Stimulated activated CD4-positive, alpha-beta T cell treated with anti-CD3 and anti-CD28 coated beads, Interleukin-2, amount 100 ng/mL, for 4 hours (primary cell): ENCODE measurements at places on chromosomes 7 and 10.

GRCh38 chr10:133130602-133131001, 29.4 kb upstream of the KNDC1 start:
- DNase-seq = no peak

GRCh38 chr7:82810558-82811259, 352.0 kb downstream of the PCLO start:
- no peak for DNase-seq

DNA sequence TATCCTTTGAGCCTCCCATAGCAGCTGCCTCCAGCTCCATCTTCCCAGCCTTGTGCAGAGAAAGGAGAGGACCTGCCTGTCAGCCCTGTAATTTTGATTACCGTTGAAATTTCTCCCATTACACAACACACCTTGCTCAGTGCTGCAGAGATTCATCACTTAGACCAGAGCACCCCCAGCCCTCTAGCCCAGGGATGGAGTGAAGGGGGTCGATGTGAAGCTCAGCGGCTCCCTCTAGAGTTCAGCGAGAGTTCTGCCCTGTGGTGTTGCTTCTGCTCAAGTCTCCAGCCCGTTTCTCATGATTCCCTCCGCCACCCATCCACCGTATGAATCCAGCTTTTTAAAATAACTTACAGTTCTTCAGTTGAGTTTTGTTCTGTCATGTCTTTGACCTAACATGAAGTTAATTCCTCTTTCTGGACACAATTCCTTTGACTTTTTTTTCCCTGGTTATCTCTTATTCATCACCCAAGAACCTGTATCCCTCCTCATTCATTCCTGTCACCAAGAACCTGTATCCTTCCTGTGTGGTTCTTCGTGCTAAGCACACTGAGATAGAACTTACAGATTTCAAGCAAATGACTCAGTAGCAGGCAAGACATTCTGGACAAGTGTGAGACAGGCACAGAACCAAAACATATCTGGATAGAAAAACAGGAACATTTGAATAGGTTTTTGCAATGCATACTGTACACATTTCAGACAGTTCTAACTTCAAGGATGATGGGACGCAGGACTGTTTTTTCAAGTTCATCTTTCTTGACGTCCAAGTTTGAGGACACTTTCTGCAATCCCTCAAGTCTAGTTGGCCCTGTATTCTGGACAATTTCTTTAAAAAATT, 35.0 kb upstream of the ZNF32 start:
- no peak for DNase-seq

- DNase-seq = no peak
These were observed 192.5 kb downstream of the GFRA1 start for GRCh38 chr10:116080553-116080952.

GRCh38 chr7:13282377-13282980, 595.0 kb downstream of the ARL4A start:
- DNase-seq = no peak

DNA sequence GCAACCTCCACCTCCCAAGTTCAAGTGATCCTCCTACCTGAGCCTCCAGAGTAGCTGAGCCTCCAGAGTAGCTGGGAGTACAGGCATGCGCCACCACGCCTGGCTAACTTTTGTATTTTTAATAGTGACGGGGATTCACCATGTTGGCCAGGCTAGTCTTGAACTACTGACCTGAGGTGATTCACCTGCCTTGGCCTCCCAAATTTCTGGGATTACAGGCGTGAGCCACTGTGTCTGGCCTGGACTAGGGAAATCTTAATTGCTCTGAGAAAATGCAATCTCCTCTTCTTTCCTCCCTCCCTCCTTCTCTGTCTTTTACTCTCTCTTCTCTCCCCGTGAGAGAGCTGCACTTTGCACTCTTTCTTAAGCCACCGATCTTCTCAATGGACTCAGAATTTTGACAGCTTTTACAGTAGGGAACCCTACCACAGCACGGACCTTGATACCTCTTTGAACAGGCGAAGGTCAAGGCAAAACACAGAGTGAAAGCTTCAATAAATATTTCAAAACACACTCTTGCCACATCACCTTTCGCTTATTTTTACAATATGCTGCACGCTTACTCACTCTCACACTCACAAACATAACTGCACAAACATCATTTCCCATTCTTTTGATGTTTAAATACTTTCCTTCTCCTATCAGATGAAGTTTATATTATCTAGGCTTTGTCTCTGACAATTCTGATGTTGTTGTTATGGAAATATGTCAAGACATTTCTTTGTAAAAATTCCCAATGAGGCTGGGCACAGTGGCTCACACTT, 173.4 kb upstream of the NRP1 start:
- no peak for DNase-seq

DNA sequence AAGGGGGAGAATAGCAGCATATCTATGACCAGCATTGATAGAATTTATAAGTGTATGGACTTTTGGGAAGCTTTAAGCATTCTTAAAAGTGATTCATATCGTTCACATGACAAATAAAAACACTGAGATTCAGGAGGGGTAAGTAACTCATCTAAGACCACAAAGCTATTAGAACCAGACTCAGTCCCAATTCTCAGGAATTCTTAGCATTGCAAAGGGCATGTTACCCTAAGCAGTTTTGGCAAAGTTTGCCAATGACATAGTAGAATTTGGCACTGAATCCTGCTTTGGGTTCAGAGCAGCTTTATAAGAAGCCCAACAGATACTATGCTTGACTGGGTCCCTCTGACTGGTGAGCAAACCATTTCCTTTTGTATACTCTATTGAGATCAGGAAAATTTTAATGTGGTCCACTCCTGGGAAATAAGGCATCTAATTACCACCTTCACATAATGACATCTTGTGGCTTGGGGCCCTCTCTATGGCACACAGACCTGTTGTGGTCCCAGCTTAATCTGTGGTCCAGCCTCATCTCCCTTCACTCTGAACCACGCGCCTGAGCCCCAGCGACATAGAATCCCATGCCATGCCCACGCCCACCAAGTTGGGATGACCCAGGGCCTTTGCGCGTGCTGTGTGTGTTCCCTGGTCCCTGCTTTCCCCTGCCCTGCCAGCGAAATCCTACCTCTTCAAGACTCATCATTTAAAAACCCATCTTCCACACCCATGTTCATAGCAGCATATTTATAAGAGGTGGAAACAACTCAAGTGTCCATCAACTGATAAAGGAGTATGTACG, 37.5 kb upstream of the DOCK1 start:
- no peak for DNase-seq

DNA sequence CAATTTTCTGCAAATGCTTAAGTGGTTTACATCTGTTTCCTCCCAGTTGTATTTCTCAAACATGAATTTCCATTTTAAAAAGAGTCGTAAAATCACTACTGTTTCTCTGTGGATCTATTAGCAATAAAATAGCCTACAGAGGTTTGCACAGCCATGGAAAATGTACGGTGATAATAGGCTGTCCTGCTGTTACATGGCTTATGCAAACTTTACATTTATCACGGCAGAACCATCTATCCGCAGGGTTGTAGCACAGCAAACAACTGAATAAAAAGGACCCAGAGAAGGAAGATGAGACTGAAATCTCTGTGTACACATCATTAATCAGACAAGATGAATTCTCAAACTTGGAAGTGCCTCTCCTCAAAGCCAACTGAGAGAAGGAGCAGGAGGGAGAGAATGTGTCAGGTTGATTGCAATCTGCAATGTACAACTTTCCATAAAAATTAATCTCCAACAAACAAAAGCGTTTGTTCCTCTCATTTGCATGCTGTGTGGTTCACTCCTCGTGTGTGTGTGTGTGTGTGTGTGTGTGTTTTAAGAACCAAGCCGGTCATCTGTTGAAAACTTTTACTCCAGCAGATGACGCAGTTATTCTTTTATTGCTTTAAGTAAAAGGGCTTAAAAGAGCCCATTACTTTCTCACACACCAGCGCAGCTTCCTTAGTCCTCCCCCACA, 279.3 kb downstream of the SKAP2 start:
- no peak for DNase-seq

- DNase-seq = no peak
These were observed 30.3 kb downstream of the CCDC3 start for GRCh38 chr10:12971001-12971788.

GRCh38 chr10:24762966-24763623, 39.4 kb upstream of the ARHGAP21 start:
- no peak for DNase-seq

DNA sequence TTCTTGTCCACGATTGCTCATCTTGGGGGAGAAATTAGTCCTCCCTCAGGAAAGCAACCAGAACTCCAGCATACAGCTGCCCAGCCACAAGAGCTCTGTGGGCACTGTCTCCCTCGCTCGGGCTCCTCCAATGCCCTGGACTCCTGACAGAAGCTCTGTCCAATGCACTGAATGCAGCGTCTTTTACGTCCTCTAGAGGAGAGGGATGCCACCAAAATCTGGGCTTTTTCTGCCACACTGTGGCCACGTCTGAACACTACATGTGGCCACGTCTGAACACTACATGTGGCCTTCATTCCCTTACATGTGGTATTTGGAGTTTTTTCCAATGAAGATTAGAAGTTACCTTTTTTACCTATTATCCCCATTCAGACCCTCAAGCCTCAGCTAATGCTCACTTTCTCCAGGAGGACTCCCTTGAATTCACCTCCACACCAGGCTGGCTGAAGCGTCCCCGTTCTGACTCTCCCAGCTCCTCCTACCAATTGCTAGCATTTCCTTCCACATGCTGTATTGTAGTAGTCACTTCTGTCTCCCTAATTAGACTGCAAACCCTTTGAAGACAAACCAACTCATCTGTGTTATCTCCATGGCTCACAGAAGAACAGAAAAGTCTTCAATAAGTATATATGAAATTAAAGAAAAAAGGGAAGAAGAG, 134.3 kb upstream of the PDE1C start:
- DNase-seq = no peak

GRCh38 chr10:76892766-76893479, 744.7 kb downstream of the KCNMA1 start:
- no peak for DNase-seq

DNA sequence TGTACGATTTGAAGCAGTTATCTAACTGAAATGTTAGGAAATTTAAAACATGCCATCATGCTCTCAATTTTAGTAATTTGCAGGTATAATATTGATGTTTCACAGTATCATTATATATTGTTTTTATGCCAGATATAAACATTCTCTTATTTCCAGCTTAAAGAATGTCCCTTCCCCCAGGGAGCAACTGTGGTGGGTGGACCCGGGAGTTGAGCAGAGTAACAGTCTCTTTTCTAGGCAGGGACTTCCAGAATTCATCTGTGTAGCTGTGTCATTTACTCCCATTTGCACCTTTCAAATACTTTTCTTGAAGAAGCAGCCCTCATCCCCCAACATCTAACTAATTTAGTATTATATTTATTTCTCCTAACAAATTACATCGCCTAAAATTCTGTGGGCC, 9.6 kb downstream of the INPP5F start:
- no peak for DNase-seq

DNA sequence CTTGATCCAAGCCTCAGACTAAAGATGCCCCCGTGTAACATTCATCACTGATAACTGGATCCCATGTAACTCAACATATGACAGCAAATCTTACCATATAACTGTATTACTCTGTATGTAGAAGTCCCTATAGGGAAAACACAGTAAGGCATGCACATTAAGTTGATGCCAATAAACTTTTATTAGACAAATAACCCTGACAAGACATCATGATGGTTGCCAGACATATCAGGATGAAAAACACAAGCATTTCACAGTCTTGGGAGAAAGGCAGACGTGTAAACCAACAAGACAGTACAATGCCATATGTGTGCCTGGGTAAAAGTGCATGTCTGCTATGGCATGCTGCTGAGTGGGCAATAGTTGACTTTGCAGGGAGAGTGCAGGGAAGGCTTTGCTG, 142.2 kb downstream of the HERPUD2 start:
- no peak for DNase-seq

DNA sequence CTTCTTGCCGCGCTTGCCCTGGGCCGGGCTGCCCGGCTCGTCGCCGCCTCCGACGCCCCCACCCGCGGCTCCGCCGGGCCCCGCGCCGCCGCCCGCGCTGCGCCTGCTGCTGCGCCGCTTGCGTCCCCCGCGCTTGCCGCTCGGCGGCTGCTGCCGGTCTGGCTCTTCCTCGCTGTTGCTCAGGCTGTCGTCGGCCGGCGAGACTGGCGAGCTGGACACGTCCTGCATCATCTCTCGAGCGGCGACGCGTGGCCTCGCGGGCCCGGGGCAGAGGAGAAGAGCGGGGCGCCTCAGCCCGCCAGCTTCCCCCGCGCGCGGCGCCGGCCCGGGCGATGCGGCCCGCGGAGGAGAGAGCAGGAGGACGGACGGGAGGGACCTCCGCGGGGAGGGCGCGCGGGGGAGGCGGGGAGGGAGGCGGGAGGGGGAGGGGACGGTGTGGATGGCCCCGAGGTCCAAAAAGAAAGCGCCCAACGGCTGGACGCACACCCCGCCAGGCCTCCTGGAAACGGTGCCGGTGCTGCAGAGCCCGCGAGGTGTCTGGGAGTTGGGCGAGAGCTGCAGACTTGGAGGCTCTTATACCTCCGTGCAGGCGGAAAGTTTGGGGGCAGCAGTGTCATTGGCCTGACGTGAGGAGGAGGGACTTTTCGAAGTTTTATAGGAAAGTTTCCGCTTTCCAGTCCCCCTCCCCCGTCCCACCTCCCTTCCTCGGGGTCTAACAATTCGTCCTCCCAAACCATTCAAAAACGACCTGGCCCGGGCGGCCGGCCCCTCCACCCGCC, at the start of gene TWIST1:
TSS of gene TWIST1 (minus strand) at position 546 of the 779 bp plus-strand sequence. CDS start at position 231, 315 bp downstream.
- no peak for DNase-seq

GRCh38 chr10:109114579-109114978, 808.7 kb downstream of the XPNPEP1 start:
- DNase-seq = no peak

GRCh38 chr7:134905375-134905774, 80.9 kb upstream of the AGBL3 start:
- no peak for DNase-seq

DNA sequence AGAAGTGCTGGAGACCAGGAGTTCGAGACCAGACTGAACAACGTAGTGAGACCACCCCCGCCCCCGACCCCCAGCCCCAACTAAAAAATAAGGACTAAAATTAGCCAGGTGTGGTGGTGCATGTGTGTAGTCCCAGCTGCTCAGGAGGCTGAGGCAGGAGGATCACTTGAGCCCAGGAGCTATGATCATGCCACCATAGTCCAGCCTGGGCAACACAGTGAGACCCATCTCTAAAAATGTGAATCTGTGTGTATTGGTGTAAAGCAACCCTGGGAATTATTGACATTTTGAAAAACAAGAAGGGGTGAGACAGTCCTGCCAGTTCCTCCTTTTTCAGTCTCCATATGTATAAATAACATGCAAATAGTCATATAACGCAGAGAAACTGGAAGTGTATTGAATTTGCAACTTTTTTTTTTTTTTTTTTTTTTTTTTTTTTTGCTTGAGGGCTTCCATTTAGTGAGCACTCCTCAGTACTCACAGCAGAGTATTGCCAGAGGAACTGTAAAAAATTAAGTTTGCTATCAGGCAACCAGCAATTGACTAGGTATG, 3.4 kb upstream of the ITGB1 start:
- no peak for DNase-seq
